Spinal cord (tissue), 10 donors: ENCODE measurements at places on chromosomes 3 and 15. TPM values are rescaled to one million over a fixed set of nuclear protein-coding genes. Genes with fewer than 3 reads are reported as not detected.

AMT gene
- 4.1 TPM for total RNA-seq

LRRN1 gene
- 49.1 TPM for total RNA-seq

PLSCR4 gene
- total RNA-seq, result 43.8 TPM

OSTN gene
- total RNA-seq, result 0.17 TPM

MINDY4B gene
- 0.20 TPM for total RNA-seq

CLRN1 gene
- not detected for total RNA-seq

IL17RD gene
- 17.3 TPM for total RNA-seq

TMEM207 gene
- not detected for total RNA-seq

HYAL1 gene
- 3.2 TPM for total RNA-seq

RPL39L gene
- total RNA-seq, result 7.2 TPM

MASP1 gene
- 19.9 TPM for total RNA-seq

STRC gene
- total RNA-seq, result 1.5 TPM

CCDC33 gene
- 0.99 TPM for total RNA-seq

PLCH1 gene
- 10.2 TPM for total RNA-seq

ARHGEF3 gene
- total RNA-seq, result 18.6 TPM

PRTG gene
- total RNA-seq, result 11.9 TPM

REC114 gene
- total RNA-seq, result not detected

IGDCC3 gene
- 3.6 TPM for total RNA-seq

CCDC13 gene
- 2.7 TPM for total RNA-seq
